ENCODE measurements at places on chromosomes 12 and 14.

DNA sequence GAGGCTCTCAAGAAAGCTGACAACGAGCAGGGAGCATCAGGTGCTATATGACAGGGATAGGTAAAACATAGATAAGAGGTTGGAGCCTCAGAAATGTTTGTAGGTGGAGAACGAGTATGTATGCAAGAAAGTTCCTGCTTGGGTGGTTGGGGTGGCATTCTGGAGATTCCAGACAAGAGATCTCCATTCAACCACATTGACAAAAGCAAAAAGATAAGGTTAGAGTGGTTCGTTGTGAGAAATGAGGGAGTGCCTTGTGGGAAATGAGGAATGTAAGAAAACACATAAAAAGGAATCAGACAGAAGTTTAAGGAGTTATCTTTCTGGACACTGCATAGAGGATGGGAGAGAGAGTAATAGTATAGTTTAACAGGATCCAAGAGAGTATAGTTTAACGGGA is 290.3 kb downstream of the DPF3 start:
- no peak for DNase-seq
- no peaks in the 10 kb centered on the region for H3K4me1 ChIP-seq

DNA sequence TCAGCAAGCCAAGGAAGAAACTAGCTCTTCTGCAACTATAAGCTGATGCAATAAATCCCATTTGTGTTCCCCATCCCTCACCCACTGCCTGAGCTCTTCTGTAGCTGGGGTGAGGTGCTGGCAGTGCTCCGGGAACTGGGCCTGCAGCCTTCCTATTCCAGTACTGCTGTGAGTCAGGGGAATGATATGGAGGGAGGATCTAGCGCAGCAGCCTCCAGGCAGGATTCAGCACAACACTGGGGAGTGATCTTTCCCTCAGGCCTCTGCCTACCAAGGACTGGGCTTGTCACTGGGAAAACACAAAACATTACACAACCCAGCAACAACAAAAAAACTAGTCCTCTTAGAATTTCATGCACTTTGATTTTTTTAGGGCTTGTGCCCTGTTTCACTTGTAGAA is 58.7 kb downstream of the ST8SIA1 start:
- H3K4me1 ChIP-seq = no peaks in the 10 kb centered on the region
- no peaks in the 10 kb centered on the region for H3K36me3 ChIP-seq
- H3K27ac ChIP-seq = peak overlapping the region; percentile 37

- no peaks in the 10 kb centered on the region for H3K36me3 ChIP-seq
- no peak overlapping the region for H3K4me3 ChIP-seq
- H3K4me1 ChIP-seq = no peaks in the 10 kb centered on the region
- H3K27ac ChIP-seq = peak overlapping the region; percentile 15
Measured at GRCh38 chr12:12734561-12735071, 17.4 kb downstream of the CDKN1B start.

DNA sequence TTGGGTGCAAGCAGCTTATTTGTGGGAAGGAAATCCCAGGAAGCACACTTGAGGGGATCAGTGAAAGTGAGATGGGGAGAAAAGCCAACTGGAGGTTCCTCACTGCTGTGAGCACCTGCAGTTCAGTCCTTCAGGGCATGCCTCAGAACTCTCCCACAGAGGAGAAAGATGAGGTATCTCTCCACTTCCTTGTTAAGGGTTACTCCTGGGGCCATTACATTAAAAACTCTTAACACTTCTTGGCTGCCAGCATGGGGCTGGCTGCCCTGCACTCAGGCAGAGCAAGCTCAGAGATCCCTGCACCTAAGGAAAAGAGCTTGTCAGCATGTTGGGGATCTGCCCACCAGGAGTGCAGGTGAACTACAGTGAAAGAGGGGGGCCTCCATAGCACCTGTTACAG is 28.8 kb downstream of the FERMT2 start:
- no peak for DNase-seq
- no peaks in the 10 kb centered on the region for H3K27me3 ChIP-seq
- H3K4me3 ChIP-seq = no peak overlapping the region
- H3K4me1 ChIP-seq = no peaks in the 10 kb centered on the region
- no peaks in the 10 kb centered on the region for H3K36me3 ChIP-seq

Data from prostate gland (tissue), 2 donors.